ENCODE measurements at places on chromosomes 4 and X.

GRCh38 chrX:68568136-68568535 lies 69.3 kb downstream of the YIPF6 start:
- DNase-seq = no peak

GRCh38 chr4:135192751-135193535 lies 991.4 kb upstream of the PABPC4L start:
- DNase-seq = no peak

DNA sequence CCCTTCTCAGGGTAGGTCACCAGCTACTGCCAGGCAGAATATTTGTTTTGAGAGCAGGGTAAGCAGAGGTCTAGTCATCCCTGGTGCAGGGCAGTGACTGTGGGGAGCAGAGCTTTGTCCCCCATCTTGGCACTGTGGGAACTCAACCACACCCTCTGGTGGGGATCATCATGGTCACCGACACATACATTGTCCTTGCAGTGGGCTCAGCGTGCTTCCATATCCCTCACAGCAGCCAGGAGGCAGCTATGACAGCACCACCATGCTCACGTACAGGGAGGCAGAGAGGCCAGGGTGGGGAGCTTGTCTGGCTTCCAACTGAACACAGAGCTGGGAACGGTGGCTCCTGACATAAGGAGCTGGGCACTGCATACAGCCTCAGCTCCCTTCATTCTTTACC lies 102.3 kb downstream of the ENPP6 start:
- no peak for DNase-seq

DNA sequence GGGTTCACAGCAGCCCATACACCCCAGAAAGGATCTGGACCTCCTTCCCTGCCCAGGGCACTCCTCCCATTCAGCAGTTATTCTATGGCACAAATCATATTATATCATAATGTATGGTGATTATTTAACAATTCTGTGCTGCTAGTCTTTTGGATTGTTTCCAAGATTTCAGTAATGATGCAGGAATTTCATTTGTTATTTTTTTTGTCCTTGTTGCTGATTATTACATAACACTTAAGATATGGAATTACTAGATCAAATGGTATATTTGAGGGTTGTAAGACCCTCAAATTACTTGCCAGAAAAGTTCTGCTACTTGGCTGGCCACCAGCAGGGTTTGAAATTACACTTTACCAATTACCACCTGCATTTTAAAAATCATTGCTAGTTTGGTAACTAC lies 36.4 kb downstream of the QDPR start:
- DNase-seq = no peak

- no peak for DNase-seq
Measured at GRCh38 chr4:159269956-159270355, 167.1 kb downstream of the RAPGEF2 start.

GRCh38 chrX:6228720-6229119 lies at the start of gene NLGN4X:
TSS of gene NLGN4X (minus strand) at chrX:6228867. CDS start at chrX:6151466, 77,401 bp downstream.
- DNase-seq = no peak

All from pulmonary artery endothelial cell (primary cell).